ENCODE measurements at places on chromosomes 1 and 21.
A peak's percentile ranks its signal among the peaks of the same experiment; 100 is the strongest.

- no peak for DNase-seq
Measured at GRCh38 chr1:20480951-20481617, 4.9 kb downstream of the CAMK2N1 start.

GRCh38 chr1:16924919-16925477, 3.3 kb downstream of the CROCC start:
- peak; percentile 76 for DNase-seq

- no peak for DNase-seq
Measured at GRCh38 chr21:35212393-35213127, 163.5 kb upstream of the RUNX1 start.

GRCh38 chr1:23657659-23658275, 33.8 kb upstream of the RPL11 start:
- peak; percentile 80 for DNase-seq

DNA sequence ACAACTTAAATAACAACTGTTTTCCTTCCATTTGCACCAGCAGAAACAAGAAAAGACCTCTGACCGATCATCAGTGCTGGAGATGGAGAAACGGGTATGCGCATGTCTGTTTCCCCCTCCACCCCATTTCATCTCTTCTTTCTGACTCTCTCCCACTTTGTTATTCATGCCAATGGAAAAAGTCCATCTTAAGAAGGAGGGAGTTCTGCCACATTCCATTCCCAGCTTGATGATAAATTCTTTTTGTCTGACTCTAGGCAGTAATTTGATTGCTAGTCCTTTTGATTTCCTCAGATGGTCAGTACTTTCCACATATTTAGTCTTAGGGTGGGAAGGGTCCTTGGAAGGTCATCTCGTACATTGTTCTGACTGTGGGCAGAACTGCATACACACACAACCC, 142.5 kb downstream of the SYT2 start:
- no peak for DNase-seq

- no peak for DNase-seq
Measured at GRCh38 chr1:66778266-66778665, 22.8 kb downstream of the INSL5 start.

DNA sequence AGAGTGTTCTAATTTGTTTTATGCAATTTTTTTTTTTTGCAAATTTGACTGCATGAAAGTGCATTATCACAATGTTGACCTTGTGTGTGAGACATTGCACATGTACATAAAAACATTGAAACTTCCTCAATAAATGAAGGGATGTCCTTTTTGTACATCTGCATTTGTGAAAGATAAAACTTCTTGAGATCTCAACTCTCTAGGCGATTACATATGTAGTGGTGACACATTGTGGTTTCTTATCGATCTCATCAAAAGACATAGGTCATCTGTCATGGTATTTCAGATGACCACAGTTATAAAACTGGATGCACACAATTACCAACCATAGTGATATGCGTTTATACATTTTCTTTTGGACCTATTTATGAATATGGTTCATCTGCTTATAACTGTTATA, 35.6 kb upstream of the C21orf91 start:
- no peak for DNase-seq

DNA sequence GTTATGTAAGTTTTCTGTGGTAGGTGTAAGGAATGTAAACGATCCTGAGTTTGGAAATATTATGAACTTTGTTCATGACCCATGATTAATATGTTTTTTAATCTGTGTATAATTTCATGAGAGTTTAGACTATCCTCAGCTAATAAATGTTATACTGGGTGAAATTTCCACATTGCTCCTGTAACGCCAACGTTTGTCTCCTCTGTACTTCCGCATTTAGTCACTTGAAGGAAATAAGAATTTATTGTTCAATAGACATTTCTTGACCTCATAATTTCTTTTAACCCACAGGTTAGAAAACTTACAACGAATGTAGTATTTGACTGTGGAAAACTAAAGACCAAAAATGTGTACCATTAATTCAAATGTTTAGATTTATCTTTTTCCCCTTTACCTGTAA, 876 bp downstream of the KCNJ15 start:
- no peak for DNase-seq

- no peak for DNase-seq
Measured at GRCh38 chr1:94056996-94057395, 64.0 kb downstream of the ABCA4 start.

DNA sequence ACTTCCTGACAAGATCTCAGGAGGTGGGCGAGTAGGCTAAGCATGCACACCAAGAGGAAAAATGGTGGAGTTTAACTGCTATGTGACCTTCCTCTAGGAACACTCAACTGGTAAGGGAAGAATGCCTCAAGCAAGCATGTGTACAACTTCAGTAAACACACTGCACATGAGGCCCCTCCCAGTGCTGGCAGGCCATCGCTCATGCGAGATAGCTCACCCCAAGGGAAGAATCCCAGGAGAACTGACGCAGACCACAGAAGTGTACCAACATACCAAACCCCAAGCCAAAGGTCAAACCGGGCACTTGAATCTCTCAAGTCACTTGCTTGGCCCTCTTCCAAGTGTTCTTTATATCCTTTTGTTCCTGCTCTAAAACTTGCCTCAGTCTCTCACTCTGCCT, 40.5 kb upstream of the GALNT2 start:
- DNase-seq, result no peak

GRCh38 chr21:33289199-33289819, 23.1 kb downstream of the IL10RB start:
- no peak for DNase-seq

GRCh38 chr1:177165069-177165439, 542 bp upstream of the ASTN1 start:
- no peak for DNase-seq

GRCh38 chr1:942864-943533, 16.1 kb downstream of the NOC2L start:
- no peak for DNase-seq

DNA sequence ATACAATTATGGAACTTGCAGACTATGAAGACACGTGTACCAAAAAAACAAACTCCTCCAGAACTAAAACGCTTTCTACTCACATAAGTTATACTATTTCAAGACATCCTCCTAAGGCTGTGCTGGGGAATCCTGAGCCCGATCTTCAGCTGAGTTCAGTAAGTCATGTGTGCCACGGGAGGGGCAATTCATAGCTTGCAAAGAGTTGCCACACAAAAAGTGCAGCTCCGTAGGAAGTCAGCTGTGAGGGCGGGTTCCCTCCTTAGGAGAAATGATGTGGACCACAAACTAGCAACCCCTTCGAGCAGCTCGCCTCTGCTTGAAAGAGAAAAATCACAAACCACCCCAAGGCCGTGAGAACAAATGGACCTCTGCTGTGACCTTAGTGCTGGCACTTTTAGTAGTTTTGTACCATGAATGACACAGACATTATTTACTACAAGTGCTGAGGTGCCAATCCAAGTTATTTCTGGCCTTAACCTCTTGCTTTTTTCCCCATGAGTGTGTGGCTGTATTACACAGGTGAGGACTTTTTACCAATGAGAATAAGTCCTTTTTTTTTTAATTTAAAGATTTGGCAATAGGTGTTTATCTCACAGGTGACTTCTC, 35.8 kb upstream of the TRIM67 start:
- no peak for DNase-seq

DNA sequence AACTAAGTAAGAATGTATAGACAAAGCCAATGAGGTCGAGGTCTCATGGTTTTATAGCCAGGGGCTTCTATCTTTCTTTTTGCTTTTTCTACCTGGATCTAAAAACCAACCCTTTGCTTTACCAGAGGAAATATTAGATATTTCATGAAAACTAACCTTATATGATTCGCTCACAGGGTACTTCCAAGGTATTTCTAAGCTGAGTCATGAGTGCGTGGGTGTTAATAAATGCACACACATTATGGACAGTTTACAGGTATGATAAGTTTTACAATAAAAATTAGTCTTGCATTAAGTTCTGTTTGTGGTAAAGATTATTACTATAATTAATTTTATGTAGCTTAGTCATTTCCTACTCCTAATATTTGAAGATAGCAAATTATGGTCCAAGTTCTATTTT, 217.2 kb downstream of the CHRM3 start:
- DNase-seq, result no peak

- no peak for DNase-seq
Measured at GRCh38 chr21:45431781-45432572, 27.0 kb downstream of the COL18A1 start.

DNA sequence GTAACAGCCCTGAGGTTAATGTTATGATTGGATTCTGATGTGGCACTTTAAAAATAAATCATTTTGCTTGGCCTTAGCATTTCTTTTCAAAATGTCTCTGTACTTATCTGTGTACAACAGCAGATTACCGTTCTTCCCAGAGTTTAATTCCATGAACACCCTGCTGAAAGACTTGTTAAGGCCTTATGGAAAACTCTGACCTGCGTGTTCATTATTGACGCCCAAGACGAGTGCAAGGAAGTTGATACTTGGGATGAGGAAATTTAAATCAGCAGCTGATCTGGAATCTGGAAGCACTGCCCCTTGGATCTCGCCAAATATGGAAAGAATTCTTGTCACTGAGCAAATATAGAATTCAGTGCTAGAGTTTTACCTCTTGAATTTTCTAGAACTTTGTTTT, 6.7 kb downstream of the ERG start:
- DNase-seq, result no peak

GRCh38 chr1:200332716-200333115, 77.1 kb downstream of the ZNF281 start:
- DNase-seq, result no peak

DNA sequence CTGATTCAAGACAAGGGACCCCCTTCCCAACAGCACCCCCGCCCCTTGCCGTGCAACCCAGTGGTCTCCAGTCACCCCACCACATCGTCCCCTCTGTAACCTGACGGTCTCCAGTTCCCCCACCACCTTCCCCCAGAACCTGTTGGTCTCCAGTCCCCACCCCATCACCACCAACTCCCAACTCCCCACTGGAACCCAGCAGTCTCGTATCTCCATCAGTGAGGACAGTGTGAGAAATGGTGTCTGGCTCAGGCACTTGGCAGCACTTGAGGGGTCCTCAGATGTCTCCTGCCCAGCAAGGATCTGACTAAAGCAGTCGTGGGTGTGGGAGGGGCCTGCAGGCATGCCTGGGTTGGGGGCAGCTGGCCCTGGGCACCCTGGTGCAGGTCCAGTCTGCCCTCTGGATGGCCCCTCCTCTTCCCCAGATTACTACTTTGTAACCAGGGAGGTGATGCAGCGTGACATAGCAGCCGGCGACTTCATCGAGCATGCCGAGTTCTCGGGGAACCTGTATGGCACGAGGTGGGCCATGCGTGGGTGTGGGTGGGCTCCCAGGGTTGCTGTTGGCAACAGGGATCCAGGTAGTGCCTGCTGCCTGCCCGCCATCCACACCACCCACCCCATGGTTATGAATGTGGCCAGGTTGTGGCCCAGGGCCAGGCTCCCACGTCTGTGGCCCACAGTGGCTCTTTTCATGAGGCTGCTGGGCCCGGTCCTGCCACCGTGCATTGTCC, 3.1 kb upstream of the GJC2 start:
- DNase-seq, result no peak

DNA sequence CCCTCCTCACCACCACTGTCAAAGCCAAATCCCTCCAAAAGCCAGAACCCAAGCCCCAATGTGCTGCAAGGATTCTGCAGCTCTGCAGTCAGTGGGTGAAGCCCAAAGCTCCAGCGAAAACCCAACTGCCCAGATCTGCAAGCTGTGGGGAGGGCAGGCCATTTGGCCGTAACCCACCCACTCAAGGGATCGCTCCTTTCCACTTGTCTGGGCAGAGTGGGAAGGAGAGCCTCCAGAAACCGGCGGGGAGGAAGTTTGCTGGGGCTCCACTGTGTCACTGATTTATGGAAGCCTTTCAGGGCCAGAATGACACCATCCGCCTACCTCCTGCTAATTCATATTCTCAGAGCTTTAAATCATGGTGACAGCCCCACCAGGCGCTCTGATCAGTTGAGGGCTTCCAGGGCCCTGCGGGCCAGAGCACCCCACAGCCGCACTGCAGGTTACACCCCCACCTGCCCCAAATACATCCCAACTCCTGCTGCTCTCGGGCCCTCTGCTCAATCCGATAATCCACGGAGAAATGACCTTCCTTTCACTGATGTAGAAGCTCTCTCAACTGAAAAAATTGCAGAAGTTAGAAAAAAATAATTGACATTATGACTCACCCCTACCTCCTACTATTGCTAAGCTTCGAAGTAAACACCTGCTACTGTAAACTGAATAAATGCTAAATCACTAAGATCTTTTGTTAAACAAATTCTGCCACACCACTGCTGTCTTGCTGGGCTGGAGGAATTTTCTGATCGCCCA, 40.6 kb upstream of the RAB4A start:
- DNase-seq, result no peak

GRCh38 chr1:203593723-203594122, 32.9 kb upstream of the ATP2B4 start:
- DNase-seq, result no peak

DNA sequence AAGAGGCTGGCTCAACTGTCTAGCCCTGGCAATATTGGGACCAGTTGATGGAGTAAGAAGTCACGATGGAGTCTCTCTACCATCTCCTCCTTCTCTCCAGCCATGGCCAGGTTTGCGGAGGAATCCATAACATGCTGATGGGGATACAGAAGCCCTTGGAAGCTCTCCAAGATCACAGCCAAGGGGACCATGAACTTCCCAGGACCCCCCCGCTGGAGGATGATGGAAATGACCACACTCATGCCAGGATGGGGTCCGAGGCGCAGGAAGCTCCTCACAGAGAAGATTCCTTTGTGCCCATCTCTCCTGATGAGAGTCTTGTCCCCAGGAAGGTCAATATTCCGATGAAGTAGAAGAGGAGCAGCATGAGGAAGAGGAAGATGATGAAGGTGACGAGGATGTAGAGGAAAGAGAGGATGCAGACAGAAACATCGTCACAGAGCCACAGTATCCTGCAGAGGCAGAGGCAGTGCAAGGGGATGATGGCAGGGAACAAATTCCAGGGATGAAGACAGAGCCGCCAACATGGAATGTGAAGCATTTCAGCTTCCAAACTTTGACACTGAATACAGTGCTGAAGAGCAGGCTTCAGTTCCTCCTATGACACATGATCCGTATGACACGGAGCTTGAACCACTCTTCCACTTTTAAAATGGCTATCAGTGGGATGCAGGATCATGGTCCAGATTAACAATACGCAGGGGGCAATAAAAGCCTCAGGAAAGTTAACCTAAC, 57.9 kb upstream of the EDN2 start:
- no peak for DNase-seq

DNA sequence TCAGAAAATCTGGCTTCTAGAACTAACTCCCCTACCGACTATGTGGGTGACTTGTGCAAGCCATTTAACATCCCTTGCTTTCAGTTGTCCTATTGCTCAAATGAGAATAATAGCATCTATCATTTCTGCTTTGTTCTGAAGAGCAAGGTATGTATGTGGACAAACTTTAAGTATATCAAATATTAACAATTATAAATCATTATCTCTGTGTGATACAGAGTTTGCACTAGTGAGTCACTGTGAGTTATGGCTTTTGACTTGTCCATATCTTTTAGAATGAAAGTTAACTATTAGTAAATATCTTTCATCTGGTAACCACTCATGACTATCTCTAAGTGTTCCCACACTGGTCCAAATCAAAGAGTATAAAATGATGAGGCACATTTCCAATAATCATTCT, 812.9 kb upstream of the ADGRL2 start:
- DNase-seq, result no peak

Data from D341Med (cell line).